Motor neuron (in vitro differentiated cells): ENCODE measurements at places on chromosomes 1 and 21. TPM values are rescaled to one million over a fixed set of nuclear protein-coding genes. Genes with fewer than 3 reads are reported as not detected.

- peak; percentile 78 for ATAC-seq
These were observed at the start of gene IGFN1 for GRCh38 chr1:201190624-201191051. TSS of gene IGFN1 (plus strand) at chr1:201190824. CDS start at chr1:201193294, 2,470 bp downstream.

Gene MASP2
- total RNA-seq, result 2.6 and 3.1 TPM in 2 replicates

Gene GJB4
- total RNA-seq, result 2.2 and 2.4 TPM in 2 replicates

Gene PLEKHA6
- total RNA-seq, result 37.6 and 42.0 TPM in 2 replicates

- no peak for ATAC-seq
These were observed at the start of gene DCDC2B for GRCh38 chr1:32208891-32209328. TSS of gene DCDC2B (plus strand) at chr1:32209089. CDS start at chr1:32209094, 5 bp downstream.

DNA sequence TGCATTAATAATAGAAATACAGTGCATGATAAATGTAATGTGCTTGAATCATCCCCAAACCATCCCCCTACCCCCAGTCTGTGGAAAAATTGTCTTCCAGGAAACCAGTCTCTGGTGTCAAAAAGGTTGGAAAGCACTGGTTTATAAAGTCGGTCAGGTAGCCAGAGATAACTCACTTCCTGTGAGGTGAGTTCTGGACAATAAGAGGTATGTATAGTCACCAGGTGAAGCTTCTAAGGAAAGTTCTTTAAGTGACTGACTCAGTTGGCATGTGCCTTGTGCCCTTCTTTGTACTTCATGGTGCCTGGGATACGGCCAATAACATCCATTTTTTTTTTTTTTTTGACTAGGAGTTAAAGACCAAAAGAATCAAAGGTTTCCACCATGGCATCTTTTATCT is 103.7 kb downstream of the GPATCH2 start:
- no peak for ATAC-seq

Gene CD247
- 1.1 and 1.6 TPM in 2 replicates for total RNA-seq

Gene ADAMTS1
- total RNA-seq, result 25.7 and 36.9 TPM in 2 replicates

GRCh38 chr1:46405724-46406123 is 11.6 kb downstream of the FAAH start:
- ATAC-seq, result no peak

GRCh38 chr21:34968414-34969333 is 80.4 kb downstream of the RUNX1 start:
- no peak for ATAC-seq

DNA sequence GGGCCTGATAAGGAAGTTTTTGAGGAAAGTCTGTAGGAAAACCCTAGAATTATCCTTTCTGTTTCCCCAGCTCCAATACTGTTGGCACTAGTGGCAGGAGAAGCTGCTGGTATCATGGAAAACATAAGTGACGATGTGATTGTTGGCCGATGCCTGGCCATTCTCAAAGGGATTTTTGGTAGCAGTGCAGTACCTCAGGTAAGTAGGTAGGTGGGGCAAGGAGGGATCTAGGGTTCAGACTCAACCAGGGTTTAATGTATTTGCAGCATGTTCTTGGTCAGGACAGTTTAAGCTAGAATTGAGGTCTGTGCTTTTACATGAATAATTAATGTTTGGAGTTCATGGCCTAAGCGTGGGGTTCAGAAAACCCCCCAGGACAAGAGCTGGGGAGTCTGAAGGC is 62.1 kb downstream of the KDM1A start:
- no peak for ATAC-seq

GRCh38 chr1:210428696-210429095 is 100.0 kb downstream of the HHAT start:
- no peak for ATAC-seq

DNA sequence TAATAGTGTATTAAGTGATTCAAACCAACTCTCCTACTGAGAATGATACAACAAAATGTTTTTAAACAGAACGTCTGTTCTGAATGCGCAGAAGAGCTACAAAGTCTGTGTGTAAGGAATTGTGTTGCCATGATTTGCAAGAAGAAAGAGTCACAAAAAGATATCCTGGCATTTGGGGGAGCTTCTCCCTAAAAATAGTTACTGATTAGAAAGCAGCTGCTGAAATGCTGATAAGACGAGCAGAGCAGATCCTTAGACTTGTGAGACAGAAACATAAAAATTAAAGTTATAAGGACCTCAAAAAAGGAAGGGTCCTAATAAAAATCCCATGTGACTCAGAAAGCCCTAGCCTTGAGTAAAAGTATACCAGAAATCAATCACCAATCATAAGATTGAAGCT is 54.9 kb upstream of the CRB1 start:
- no peak for ATAC-seq

- ATAC-seq, result no peak
These were observed 19.6 kb downstream of the CAP1 start for GRCh38 chr1:40059960-40060750.

Gene NEGR1
- 37.8 and 38.7 TPM in 2 replicates for total RNA-seq

DNA sequence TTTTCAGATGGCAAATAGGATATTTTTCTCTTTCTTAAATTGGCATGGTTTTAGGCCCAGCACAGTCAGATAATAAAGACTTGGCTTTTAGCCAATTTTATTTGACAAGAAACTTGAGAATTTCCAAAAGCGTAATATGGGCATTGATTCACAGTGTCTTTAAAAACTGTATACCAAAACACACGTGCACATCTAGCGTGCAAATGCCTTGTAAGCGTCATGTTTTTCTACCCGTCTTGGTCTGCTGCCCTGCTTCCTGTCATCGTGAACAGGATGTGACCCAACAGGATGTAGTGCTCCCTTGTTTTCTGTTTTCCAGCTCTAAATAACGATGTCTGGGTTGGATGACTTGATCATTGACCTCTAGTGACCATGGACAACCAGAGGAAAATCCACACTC is 24.7 kb upstream of the SLC44A3 start:
- no peak for ATAC-seq

DNA sequence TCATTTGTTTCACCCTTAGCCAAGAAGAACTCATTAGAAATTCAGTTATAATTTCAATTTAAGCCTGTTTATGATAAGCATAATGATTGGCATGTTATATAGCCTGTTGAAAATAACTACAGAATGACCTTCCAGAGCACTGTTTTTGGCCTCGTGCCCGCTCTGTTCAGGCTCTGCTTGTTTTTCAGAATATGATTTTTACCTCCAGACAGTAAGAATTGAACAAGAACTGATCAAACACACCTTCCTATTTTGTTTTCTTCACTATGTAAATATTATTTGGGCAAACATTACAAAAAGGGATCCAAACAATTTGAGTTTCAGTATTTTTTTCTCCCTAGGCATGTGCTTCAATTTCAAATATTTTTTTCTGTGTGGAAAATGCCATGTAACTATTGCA is 48.1 kb upstream of the ANGPTL1 start:
- no peak for ATAC-seq

DNA sequence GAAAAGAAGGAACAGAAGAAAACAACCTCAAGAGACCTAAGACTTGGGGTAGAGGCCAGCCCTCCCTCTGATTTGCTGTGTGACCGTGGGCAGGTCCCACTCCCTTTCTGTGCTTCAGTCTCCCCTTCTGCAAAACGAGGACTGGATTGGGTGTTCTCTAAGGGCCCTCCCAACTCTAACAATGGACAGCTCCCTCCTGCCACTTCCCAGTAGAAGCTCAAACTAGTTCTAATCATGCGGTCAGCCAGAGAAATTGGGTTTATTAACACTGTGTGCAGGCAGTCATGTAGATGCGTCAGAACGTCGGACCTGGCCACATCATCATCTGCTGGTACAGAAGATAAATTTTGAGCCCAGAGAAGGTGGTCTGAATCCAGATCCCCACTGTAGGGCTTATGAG is 1.6 kb upstream of the PADI4 start:
- no peak for ATAC-seq

DNA sequence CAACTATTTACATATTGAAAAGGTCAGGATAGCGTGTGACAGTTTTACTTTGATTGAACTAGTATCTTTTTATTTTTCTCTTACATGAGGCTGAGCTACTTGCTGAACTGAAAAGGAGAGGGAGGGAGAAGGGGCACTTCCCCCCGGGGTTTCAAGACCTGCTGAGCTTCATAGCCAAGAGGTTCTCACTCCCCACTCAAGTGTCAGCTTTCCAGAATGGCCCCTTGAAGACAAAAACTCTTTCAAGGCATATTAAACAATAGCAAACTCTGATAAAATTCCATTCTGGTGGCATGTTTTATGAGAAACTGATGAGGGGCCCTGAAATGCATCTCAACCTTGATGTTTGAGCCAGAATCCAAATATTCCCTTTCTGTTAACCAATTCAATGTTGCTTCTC is 143.0 kb downstream of the KAZN start:
- no peak for ATAC-seq

DNA sequence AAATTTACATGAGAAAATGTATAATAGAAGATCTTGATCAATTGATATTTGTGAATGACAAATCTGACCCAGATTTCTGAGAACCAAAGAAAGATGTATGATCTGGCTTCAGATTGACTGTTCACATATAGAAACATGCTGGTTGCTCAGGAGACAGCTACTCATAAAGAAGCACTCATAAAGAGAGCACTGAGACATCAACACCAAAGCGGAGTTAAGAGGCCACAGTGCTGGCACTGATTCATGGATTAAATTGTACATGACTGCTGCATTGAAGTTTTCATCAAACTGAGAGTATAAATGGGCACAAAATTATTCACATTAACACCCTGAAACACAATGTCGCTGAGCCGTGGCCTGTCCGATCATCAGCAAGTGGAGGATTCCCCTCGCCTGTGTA is 46.2 kb downstream of the SH3GLB1 start:
- no peak for ATAC-seq

- ATAC-seq, result no peak
These were observed 124.4 kb downstream of the BEND5 start for GRCh38 chr1:48652334-48652733.

Gene SHCBP1L
- total RNA-seq, result not detected in 2 replicates

GRCh38 chr1:2376261-2376741 is 15.1 kb downstream of the MORN1 start:
- no peak for ATAC-seq

DNA sequence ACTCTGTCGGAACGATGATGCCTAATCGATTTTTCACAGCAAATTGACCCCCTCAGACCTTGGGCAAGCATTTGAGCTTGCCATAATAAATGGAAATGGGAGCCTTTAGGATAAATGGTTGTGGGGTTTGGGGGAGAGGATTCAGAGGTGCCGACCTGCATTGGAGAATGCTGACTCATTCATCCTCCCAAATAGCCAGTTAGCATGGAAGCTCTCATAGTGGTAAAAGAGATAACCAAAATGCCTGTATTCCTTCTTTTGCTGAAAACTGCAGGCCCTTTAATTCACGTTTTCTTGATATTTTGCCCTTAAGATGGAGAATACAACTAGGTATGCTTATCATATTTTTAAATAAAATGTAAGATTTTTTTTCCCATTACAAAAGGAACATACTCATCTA is 392.6 kb upstream of the DEPDC1 start:
- no peak for ATAC-seq

Gene CLCA4
- 0.32 and 0.41 TPM in 2 replicates for total RNA-seq

Gene HUNK
- total RNA-seq, result 2.5 and 4.9 TPM in 2 replicates

DNA sequence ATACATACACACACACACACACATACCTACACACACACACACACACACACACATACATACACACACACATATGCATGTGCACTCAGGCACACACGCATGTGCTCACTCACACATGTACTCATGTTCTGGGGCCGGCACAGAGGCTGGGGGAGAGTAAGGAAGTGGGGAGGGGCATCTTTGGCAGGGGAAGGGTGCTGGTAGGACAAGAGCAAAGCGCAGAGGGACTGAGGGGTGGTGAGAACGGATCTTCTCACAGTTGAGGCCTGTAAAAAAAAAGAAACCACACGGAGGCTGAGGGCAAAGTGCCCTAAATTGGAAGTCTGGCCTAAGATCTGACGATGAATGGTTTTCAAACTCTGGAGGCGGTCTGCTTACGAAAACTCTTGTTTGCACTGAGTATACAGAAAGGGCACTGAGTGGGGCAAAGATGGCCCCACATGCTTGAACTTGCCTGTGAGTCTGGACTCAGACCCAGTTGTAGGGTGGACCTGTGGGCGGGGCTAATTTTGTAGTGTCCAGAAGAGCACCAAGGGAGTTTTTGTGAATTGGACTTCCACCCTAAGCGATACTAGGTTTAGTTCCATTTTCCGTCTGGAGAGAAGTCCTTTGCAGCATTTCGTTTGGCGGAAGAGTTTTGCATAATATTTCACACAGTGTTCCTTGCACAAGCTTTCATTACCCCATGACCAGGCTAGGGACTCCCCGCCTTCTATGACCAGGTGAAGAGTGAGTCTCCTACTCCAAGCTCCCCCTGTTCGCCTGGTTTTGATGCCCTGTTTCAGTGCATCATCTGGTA is 79.3 kb upstream of the LYST start:
- ATAC-seq, result no peak

Gene KRTAP19-1
- not detected in 2 replicates for total RNA-seq

Gene C1QC
- total RNA-seq, result 0.54 TPM in 1 of 2 replicates, not detected in the other

- peak; percentile 38 for ATAC-seq
These were observed 118.6 kb upstream of the KAZN start for GRCh38 chr1:14479865-14480264.

GRCh38 chr1:20666804-20667203 is 5.6 kb upstream of the DDOST start:
- ATAC-seq, result peak; percentile 64

Gene BATF3
- total RNA-seq, result 9.4 and 11.6 TPM in 2 replicates

GRCh38 chr21:18350216-18350615 is 53.4 kb downstream of the TMPRSS15 start:
- ATAC-seq, result no peak

DNA sequence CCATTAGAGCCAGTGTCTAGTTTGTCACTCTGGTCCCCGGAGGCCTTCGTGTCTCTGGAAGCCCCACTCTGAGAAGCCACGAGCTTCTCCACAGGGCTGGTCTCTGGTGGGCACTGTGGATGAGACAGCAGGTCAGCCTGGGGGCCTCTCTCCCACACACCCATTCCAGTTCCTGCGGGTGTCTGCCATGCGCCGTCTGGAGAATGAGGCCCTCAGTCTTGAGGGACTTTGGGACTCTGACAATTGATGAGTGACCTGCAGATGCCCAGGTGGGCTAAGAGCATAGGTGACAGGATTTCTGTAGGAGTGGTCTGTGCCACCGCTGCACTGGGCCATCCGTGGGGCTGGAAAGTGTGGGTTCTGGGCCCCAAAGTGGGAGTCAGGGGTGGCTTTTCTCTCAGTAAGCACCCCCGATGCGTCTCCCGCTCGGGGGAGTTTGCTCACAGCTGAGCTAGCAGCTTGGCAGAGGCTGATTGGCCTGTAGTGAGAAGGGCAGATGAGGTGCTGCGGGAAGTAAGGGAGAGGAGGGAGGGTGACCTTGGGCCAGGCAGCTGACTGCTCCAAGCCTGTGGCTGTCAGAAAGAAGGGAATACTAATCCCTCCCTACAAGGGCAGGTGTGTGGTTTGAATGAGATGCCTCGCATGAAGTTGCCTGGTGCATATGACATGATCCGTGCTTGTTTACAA is 26.4 kb downstream of the LHX4 start:
- peak; percentile 3 for ATAC-seq

DNA sequence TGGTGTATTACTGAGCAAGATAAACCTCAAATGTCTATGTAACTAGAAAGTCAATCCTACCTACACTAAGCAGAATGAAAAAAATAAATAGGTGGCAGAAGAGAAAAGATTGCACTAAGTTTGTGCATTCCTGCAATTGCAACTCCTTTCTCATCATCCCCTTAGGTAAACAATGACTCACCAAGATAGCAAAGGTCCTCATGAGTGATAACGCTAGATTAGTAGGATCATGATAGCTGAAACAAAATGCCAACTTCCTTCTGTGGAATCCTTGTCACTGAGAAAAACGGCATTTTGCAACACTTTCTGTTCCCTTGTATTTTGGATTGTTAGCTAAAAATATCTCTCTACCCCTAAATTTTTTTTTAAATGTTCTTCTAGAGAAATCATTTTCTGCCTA is 20.0 kb upstream of the FCER1A start:
- ATAC-seq, result no peak

GRCh38 chr1:94743862-94744261 is 76.3 kb upstream of the SLC44A3 start:
- ATAC-seq, result no peak
